ENCODE measurements at places on chromosomes 7 and 10.
A peak's percentile ranks its signal among the peaks of the same experiment; 100 is the strongest.

DNA sequence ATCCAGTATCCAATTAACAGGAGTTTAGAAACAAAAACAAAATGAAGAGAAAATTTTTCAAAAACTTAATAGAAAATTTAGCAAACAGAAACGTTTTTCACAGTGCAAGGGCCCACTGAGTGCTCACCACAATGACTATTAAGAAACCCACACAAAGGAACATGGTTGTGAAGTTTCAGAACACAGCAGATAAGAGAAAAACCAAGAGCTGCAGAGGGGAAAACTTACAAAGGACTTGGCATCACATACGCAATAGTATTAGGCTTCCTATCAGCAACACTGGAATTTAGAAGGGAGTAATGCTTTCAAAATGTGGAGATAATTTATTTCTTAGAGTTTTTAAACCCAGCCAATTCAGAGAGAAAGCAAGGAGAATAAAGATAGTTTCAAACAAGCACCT lies 1.7 kb upstream of the C7orf25 start:
- DNase-seq, result no peak

DNA sequence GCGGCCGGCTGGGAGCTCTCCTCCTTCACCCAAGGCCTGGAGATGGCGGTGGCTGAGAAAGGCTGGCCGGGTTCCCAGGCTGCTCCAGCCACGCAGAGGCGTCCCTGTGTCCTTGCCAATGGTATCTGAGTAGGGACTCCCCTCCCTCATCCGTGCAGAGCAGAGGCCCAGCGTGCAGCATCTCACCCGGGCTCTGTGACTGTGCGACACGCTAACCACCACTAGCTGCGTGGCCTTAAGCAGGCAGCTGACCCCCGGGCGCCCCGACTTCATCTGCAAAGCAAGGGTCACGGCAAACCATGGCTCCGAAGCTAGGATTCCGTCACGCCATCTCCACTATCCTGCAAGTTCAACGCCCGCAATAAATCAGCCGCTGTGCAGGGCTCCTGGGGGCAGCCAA lies 47.2 kb upstream of the TNRC18 start:
- DNase-seq, result no peak

GRCh38 chr10:66038623-66039022 lies 887.2 kb upstream of the LRRTM3 start:
- no peak for DNase-seq

DNA sequence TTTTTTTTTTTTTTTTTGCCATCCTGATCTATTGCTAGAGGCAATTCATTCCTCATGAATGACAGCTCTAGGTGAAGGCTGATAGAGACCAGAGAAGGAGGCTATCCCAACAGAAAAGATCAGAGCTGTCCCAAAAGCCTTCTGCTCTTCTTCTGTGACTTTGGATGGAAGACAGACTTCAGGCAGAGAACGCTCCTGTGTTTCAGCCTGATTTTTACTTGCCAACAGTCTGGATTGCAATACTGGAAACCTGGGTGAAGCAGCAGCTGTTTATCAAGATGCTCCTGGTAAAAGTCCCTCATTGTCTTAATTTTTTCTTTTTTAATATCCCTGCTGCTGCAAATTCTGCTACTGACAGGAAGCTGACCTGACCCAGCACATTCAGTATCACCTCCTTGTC lies 219.5 kb downstream of the CCDC3 start:
- no peak for DNase-seq

GRCh38 chr10:105950410-105950809 lies 1214.1 kb downstream of the SORCS1 start:
- DNase-seq, result peak; percentile 3

GRCh38 chr7:129793506-129794310 lies 159.1 kb downstream of the UBE2H start:
- no peak for DNase-seq

DNA sequence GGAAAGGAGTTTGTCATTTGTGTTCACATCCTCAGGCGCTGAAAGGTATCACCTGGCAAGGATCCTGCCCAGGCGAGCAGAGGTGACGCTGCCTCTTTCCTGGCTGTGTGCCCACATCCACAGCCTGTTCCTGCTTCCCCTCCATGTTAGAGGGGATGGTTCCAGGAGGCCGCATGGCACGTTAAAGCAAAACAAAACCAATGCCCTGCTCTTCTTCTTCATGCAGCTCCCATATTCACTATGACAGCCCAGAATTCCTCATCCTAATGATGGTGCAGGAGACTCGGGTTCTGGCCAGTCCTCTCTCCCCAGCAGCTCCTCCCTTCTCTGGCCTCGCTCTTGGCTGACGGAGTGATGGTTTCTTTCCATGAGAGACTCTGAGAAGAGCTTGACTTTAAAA lies 678.5 kb upstream of the ANKRD30A start:
- no peak for DNase-seq

GRCh38 chr10:129280908-129281586 lies 186.0 kb upstream of the MGMT start:
- no peak for DNase-seq

DNA sequence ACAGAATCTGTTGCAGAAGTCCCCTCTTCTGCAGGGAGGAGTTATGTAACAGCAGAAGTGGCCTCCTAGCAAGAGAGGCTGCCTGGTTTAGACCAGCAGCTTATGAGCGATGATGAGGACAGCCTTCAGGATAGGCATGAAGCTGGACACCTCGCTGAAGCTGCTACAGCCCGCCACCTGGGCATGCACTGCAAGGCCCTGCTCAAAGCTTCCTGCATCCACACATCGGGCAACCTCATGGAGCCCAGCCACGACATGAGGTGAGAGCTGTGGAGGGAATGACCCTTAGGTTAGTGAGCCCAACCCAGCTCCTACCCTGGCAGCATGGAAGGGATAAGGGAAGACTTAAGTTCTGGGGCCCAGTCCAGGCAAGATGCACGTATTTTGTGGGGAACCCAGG lies 24.7 kb downstream of the WNT8B start:
- no peak for DNase-seq

DNA sequence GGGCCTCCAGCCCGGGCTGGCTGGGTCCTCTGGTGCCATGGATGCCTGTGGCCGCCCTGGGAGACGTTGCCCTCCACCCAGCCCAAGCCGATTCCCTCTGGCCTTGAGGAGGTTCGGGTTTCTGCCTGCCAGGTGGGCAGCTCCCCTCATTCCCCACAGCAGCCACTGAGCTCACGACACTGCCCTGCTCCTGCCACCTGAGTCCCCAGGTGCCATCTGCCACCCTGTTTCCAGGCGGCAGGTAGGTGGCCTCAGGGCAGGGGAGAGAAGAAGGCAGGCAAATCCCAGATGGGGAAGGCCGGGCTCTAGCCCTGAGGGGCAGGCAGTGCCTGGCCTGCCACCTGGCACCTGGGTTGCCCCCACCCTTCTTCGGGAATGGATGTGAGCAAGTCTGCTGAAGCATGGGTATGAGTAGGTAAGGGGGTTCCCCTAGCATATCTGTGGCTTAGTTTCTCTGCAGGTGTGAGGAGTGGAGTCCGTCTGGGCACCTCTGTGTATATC lies 92.2 kb upstream of the PPIF start:
- DNase-seq, result no peak

- DNase-seq, result no peak
These were observed 341.3 kb upstream of the SEMA3C start for GRCh38 chr7:81260152-81260551.

GRCh38 chr10:92238586-92239098 lies 52.2 kb downstream of the CPEB3 start:
- DNase-seq, result peak; percentile 27

DNA sequence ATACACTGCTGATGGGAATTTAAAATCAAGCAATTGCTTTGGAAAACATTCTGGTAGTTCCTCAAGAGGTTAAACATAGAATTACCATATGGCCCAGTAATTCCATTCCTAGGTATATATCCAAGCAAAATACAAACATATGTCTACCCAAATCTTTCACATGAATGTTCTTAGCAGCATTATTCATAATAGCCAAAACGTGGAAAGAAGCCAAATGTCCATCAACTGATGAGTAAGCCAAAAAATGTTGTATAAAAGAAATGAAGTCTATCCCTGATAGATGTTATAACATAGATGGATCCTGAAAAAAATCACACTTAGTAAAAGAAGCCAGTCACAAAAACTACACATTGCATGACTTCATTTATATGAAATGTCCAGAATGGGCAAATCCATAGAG lies 893.0 kb downstream of the SORCS3 start:
- DNase-seq, result no peak

DNA sequence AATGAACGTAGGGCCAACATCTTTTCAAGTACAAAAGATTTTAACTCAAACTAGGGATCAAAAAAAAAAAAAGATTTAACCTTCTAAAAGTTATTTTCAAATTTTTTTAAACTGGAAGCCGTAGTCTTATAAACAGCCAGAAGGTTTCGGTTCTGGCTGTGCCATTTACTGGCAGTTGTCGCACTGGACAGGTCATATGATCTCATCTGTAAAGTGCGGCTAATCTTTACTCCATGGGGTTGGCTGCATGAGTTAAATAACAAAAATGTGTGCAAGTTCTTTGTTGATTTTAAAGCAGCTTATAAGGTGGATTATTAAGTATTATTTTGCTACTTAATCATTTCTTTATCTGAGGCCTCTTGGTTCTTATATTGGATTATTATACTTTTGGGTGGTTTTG lies 36.6 kb downstream of the TRUB1 start:
- DNase-seq, result no peak

GRCh38 chr10:89926736-89927135 lies 225.3 kb downstream of the KIF20B start:
- no peak for DNase-seq

DNA sequence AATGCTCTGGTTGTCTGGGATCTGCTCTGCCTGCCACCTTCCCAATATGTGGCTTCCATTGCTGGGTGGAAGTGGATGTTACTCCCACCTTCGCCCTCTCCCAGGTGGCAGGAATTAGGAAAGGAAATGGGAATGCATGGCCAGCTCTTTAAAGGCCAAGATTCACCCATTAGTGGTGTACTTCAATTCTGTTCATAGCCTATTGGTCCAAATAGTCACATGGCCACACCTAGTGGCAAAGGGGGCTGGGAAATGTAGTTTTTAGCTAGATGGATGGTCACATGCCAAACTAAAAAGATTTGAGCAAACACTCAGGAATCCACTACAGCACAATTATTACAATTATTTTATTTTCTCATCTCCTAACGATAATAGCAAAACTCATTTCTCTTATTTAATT lies 135.1 kb downstream of the NPY start:
- no peak for DNase-seq

DNA sequence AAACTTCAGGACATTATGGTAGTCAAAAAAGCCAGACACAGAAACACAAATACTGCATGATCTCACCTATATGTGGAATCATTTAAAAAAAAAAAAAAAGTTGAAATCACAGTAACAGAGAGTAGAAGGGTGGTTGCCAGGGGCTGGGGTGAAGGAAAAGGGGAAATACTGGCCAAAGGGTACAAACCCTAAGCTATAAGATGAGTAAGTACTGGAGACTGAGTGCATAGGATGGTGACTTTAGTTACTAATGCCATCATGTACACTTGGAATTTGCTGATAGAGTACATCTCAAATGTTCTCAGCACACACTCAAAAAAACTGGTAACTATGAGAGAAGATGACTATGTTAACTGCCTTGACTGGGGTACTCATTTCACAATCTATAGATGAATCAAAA lies 39.9 kb downstream of the JCAD start:
- no peak for DNase-seq

DNA sequence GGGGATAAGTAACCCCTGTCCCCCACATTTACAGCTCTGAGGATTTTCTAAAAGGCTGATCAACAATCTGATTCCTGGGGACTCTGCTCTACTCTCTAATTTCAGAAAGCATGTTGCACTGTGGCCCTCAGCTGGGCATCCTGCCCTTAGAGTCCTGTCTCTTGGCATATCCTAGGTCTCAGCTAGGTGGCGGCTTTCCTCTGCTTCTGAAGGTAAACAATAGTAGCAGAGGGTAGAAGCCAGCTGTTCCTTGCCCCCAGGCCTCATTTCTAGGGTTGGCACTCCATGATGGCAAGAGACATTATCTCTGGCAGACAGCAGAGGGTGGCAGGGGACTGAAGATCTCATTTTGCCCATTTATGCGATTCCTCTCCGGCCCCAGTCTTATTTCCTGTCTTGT lies 77.0 kb downstream of the ADCYAP1R1 start:
- DNase-seq, result no peak

- DNase-seq, result no peak
These were observed 36.1 kb downstream of the SORBS1 start for GRCh38 chr10:95525033-95525418.

- no peak for DNase-seq
These were observed 253.1 kb upstream of the KLF14 start for GRCh38 chr7:130987092-130987491.

DNA sequence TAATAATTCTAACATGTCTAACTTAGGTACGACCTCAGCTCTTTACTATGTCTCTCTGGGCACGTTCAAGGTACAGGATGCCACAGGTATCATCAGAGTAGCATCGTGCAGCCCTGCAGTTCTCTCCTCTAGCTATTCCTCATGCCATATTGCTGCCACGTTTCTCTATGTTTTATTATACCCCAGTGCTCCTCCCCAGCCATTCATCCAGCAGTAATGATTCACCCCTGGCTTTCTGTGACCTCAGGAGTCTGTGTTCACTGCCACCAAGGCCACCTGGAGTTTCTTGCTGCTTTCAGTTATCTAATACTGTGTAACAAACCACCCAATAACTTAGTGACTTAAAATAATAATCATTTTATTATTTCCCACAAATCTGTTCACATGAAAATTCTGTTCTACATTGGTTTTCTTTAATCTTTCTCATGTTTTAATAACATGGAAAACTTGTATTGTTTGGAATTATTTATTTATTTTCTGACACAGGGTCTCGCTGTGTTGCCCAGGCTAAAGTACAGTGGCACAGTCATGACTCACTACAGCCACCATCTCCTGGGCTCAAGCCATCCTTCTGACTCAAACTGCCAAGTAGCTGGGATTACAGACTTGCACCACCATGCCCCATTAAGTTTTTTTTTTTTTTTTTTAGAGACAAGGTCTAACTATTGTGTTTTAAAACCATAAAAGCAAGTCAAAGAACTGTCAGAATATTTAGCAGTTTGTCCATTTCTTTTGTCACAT lies 21.8 kb downstream of the REEP3 start:
- DNase-seq, result no peak

DNA sequence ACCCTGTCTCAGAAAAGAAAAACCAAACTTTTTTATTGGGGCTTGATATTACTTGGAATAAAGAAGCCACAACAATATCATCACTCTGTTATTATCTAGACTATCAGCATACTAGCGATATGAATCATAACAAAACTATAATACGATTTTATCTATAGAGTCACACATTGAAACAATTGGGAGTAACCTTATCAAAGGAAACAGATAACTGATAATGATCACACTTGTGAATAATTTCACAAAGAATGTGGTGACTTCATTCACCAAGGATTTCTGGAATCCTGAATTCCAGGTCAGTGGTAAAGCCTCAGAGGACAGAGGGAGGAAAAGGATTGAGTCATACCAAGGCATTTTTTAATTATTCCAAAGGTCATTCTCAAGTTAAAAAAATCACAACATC lies 32.1 kb upstream of the NMT2 start:
- DNase-seq, result no peak
